ENCODE measurements at places on chromosomes 2 and 18.
A peak's percentile ranks its signal among the peaks of the same experiment; 100 is the strongest.

- DNase-seq, result no peak
- H3K4me3 ChIP-seq, result no peak overlapping the region
- no peaks in the 10 kb centered on the region for H3K36me3 ChIP-seq
- no peaks in the 10 kb centered on the region for H3K27me3 ChIP-seq
- H3K27ac ChIP-seq, result no peak overlapping the region
- no peaks in the 10 kb centered on the region for H3K4me1 ChIP-seq
These were observed 194.2 kb downstream of the TWIST2 start for GRCh38 chr2:239042046-239042445.

GRCh38 chr18:53850902-53851301 lies 373.6 kb downstream of the MBD2 start:
- H3K4me3 ChIP-seq, result no peak overlapping the region
- DNase-seq, result no peak
- no peaks in the 10 kb centered on the region for H3K4me1 ChIP-seq

DNA sequence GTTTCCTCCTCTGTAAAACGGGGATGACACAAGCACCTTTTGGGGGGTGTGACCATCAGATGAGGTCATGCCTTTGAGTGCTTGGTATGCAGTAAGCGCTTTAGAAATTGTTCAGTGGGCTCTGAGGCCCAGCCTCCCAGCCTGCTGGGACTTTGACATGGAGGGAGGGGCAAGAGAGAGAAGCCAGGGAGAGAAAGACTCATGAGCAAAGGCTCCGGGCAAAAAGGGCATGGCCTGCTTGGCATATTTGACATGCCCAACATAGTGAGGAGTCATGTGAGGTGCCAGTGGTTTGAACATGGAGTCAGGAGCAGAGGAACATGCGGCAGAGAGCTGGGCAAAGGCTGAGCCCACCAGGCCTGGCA lies 14.0 kb downstream of the TNS1 start:
- H3K36me3 ChIP-seq, result no peaks in the 10 kb centered on the region
- no peak overlapping the region for H3K4me3 ChIP-seq
- DNase-seq, result no peak
- H3K27ac ChIP-seq, result no peak overlapping the region
- no peaks in the 10 kb centered on the region for H3K27me3 ChIP-seq

DNA sequence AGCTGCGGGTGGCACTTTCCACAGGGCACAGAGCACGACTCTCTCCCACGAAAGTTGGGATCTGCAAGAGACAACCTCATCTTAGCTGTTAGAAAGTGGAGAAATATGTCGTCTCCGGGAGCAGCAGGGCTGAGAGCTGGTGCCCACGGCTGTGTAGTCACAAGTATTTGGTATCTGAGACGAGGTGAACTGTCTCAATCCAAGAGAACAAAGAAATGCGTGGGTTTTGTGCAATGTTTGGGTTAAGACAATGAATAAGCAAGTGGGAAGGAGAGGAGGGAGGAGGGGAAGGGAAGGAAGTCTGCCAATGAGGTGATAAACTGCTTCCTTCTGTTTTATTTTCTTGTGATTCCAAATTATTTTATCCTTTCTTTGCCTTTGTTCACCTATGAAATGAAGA lies 18.0 kb downstream of the DYTN start:
- no peaks in the 10 kb centered on the region for H3K36me3 ChIP-seq
- H3K27me3 ChIP-seq, result peaks cover 14% of the 10 kb centered on the region
- H3K4me1 ChIP-seq, result no peaks in the 10 kb centered on the region
- no peak for DNase-seq
- H3K27ac ChIP-seq, result no peak overlapping the region
- H3K4me3 ChIP-seq, result no peak overlapping the region

DNA sequence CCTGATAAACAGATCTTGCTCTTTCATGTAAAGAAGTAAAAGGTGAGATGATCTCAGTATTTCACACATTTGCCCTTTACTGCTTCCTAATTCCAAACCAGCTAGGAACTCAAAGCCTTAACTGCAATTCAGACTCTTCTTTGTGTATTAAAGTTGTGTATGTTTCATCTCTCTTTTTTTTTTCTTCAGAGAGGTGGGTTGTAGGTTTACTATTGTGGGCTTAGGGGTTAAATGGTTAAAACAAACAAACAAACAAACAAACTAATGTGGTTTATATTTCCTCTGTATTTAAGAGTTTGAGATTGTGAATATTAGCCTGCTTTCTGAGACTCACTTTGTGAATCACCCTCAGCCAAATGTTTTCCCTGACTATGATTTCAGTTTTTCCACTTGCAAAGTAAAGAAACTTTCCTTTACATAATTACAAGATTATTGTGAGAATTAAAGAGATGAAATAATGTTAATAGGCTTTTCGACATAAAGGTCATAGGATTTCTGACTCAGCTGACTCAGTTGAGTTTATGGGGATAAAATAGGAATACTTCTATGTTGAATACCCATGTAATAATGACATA lies 2.8 kb downstream of the GULP1 start:
- no peaks in the 10 kb centered on the region for H3K4me1 ChIP-seq
- no peaks in the 10 kb centered on the region for H3K36me3 ChIP-seq

GRCh38 chr2:18119883-18120282 lies 241.4 kb downstream of the KCNS3 start:
- H3K27me3 ChIP-seq, result no peaks in the 10 kb centered on the region
- H3K27ac ChIP-seq, result no peak overlapping the region
- H3K36me3 ChIP-seq, result no peaks in the 10 kb centered on the region

DNA sequence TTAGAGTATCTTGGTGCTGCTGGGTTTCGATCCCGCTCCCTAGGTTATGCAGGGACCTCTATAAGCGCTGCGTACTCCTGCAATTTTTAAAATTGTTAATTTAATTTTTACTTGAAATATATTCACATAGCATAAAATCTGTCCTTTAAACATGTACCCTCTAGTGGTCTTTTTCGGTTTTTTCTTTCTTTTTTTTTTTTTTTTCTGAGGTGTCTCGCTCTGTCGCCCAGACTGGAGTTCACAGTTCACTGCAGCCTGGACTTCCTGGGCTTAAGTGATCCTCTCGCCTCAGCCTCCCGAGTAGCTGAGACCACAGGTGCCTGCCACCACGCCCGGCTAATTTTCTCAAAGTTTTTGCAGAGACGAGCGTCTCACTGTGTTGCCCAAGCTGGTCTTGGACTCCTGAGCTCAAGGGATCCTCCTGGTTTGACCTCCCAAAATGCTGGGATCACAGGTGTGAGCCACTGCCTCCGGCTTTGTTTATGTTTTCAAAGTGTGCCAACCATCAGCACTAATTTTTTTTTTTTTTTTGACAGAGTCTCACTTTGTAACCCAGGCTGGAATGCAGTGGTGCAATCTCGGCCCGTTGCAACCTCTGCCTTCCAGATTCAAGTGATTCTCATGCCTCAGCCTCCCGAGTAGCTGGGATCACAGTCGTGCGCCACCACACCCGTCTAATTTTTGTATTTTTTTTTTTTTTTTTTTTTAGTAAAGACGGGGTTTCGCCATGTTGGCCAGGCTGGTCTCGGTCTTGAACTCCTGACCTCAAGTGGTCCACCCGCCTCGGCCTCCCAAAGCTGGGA lies 585 bp upstream of the MOB1A start:
- peaks cover 29% of the 10 kb centered on the region for H3K4me1 ChIP-seq
- peak overlapping the region; percentile 62 for H3K4me3 ChIP-seq
- H3K36me3 ChIP-seq, result no peaks in the 10 kb centered on the region
- no peaks in the 10 kb centered on the region for H3K27me3 ChIP-seq

GRCh38 chr2:29010946-29011345 lies 29.8 kb downstream of the TOGARAM2 start:
- no peaks in the 10 kb centered on the region for H3K27me3 ChIP-seq
- peak; percentile 47 for DNase-seq
- H3K4me3 ChIP-seq, result no peak overlapping the region
- no peaks in the 10 kb centered on the region for H3K36me3 ChIP-seq

GRCh38 chr18:13641551-13642439 lies 84.6 kb downstream of the FAM210A start:
- DNase-seq, result no peak
- H3K4me1 ChIP-seq, result no peaks in the 10 kb centered on the region
- no peak overlapping the region for H3K4me3 ChIP-seq
- H3K36me3 ChIP-seq, result peaks cover 21% of the 10 kb centered on the region
- no peak overlapping the region for H3K27ac ChIP-seq

GRCh38 chr2:223724861-223725260 lies 112.5 kb downstream of the AP1S3 start:
- no peak for DNase-seq
- no peak overlapping the region for H3K4me3 ChIP-seq
- H3K4me1 ChIP-seq, result no peaks in the 10 kb centered on the region
- H3K27me3 ChIP-seq, result no peaks in the 10 kb centered on the region
- no peak overlapping the region for H3K27ac ChIP-seq

GRCh38 chr2:96963316-96963715 lies 23.1 kb downstream of the FAM178B start:
- DNase-seq, result no peak
- no peak overlapping the region for H3K4me3 ChIP-seq
- peaks cover 71% of the 10 kb centered on the region for H3K4me1 ChIP-seq

- H3K27me3 ChIP-seq, result no peaks in the 10 kb centered on the region
- no peaks in the 10 kb centered on the region for H3K36me3 ChIP-seq
- H3K4me1 ChIP-seq, result no peaks in the 10 kb centered on the region
- no peak overlapping the region for H3K4me3 ChIP-seq
These were observed 257.1 kb upstream of the SPOPL start for GRCh38 chr2:138244501-138244925.

GRCh38 chr2:2656115-2657011 lies 325.3 kb upstream of the MYT1L start:
- no peak for DNase-seq
- H3K27me3 ChIP-seq, result no peaks in the 10 kb centered on the region
- no peaks in the 10 kb centered on the region for H3K36me3 ChIP-seq
- H3K4me3 ChIP-seq, result no peak overlapping the region

GRCh38 chr2:188291617-188292347 lies at the start of gene GULP1:
Gene GULP1 (plus strand): TSS chr2:188291874. CDS start chr2:188477703, 185,829 bp downstream.
- no peak for DNase-seq
- no peak within 1 kb of the TSS for H3K4me3 ChIP-seq
- no peaks in the 10 kb centered on the region for H3K4me1 ChIP-seq
- H3K27me3 ChIP-seq, result peaks cover 22% of the 10 kb centered on the region
- H3K27ac ChIP-seq, result no peak within 1 kb of the TSS

GRCh38 chr18:63284827-63285733 lies 34.5 kb downstream of the BCL2 start:
- no peak overlapping the region for H3K4me3 ChIP-seq
- H3K36me3 ChIP-seq, result peaks cover 35% of the 10 kb centered on the region
- H3K27me3 ChIP-seq, result no peaks in the 10 kb centered on the region
- no peak for DNase-seq

- peaks cover 11% of the 10 kb centered on the region for H3K27me3 ChIP-seq
- H3K4me1 ChIP-seq, result no peaks in the 10 kb centered on the region
- H3K27ac ChIP-seq, result no peak overlapping the region
- H3K4me3 ChIP-seq, result no peak overlapping the region
These were observed 29.3 kb downstream of the UPP2 start for GRCh38 chr2:158130832-158131473.

GRCh38 chr2:134161170-134161547 lies 92.7 kb upstream of the MGAT5 start:
- DNase-seq, result no peak
- H3K36me3 ChIP-seq, result peaks cover 6% of the 10 kb centered on the region
- H3K27ac ChIP-seq, result no peak overlapping the region
- H3K27me3 ChIP-seq, result no peaks in the 10 kb centered on the region

Data from CD4-positive, alpha-beta T cell (primary cell).